ENCODE measurements at places on chromosomes 7 and 10.

GRCh38 chr10:96695366-96695765 lies 24.9 kb downstream of the PIK3AP1 start:
- DNase-seq = no peak

GRCh38 chr10:63667596-63668480 lies 146.6 kb downstream of the REEP3 start:
- no peak for DNase-seq

DNA sequence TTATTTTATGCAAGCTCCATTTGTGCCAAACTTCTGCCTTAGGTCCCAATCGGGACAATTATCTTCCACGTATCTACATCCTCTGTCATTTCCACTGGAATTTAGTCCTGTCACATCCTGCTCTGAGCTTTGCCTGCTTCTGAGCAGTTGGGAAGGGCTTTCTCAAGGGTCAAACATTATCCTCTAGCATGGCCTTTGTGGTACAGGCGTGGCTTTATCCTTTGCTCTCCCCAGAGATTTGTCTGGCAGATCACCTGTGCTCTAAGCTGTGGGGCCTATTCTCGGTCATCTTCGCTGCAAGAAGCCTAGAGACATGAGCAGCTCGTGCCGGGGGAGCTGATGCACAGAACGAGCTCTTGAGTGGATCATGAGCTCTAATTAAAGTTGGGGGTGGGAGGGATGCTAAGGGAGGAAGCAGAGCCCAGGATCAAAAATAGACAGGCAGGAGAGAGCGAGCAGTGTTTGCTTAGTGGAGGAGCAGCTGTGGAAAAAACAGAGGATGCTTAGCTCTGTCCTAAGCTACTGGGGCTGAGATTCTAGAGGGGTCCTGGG lies 19.8 kb upstream of the TMEM273 start:
- DNase-seq = no peak

DNA sequence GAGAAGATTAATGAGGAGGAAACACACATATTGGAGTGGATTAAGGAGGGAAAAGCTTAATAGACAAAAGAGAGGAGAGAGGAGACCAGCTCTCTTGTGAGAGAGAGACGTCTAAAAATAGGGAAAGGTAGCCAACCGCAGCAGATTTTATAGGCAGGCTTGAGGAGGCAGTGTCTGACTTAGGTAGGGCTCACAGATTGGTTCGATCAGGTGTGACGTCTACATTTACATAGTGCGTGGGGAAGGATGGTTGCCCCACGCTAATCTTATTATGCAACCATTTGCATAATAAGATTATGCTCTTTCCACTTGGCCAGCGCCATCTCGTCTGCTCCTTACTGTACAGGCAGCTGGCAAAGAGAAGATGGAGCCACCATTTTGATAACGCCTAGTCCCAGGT lies 122.0 kb downstream of the MARCHF5 start:
- no peak for DNase-seq

DNA sequence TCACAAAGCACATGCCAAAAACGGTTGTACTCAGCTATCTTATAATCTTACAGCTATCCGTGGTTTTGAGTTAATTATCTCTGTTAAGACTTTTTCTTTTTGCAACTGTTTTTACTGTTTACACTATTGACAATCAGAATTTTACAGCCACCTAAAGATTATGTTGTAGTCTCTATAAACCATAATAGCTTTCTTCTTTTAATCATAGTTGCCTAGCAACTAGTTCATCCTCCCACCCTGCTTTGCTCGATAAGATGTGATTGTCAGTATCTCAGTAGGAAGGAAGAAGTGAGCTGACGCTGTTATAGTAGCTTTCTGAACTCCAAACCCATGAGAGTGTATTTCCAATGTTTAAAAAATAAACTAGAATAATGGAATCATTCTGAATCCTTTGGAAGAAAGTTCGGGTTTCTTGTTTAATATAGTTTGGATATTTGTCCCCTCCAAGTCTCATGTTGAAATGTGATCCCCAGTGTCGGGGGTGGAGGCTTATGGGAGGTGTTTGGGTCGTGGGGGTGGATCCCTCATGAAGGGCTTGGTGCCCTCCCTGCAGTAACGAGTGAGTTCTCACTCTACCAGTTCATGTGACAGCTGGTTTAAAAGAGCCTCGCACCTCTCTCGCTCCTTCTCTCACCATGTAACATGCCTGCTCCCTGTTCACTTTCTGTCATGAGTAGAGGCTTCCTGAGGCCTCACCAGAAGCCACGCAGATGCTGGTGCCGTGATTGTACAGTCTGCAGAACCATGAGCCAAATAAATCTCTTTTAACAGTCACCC lies 68.1 kb downstream of the SVOPL start:
- no peak for DNase-seq

DNA sequence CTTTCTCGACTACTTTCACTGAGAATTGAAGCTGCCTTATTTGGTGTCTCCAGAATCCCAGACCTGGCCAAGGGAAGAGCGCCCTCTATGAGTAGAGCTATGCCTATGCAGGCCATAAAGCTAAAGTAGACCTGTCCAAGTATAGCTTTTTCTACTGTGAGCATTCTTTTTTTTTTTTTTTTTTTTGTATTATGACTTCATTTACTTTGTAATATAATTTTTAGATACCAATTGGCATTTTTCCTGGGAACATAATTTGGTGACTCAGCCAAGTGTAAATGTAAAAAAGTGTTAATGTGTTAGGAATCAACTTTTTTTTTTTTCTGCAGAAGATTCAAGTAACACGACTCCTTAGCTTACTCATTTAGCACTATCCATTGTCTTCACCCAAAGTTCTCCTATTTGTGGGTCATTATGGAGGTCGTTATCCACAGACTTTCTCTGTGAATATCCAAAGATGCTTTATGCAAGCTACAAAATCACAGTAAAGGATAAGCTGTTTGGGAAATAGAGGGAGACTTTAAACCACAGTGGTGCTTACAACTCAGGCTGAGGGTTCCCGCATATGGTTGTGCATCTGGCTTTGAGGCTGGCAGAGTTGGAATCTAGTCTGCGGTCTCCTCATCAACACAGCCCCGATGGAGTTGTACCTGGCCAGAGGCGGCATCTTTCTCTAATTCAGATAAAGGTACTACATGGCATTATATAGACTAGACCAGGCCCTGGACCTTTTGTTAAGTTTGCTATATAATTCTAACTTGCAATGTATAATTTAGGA lies 1040.2 kb upstream of the SORCS1 start:
- DNase-seq = no peak

- DNase-seq = no peak
Measured at GRCh38 chr7:41855798-41856197, 152.9 kb upstream of the INHBA start.

- DNase-seq = no peak
Measured at GRCh38 chr10:131860311-131860710, 40.5 kb upstream of the PPP2R2D start.

DNA sequence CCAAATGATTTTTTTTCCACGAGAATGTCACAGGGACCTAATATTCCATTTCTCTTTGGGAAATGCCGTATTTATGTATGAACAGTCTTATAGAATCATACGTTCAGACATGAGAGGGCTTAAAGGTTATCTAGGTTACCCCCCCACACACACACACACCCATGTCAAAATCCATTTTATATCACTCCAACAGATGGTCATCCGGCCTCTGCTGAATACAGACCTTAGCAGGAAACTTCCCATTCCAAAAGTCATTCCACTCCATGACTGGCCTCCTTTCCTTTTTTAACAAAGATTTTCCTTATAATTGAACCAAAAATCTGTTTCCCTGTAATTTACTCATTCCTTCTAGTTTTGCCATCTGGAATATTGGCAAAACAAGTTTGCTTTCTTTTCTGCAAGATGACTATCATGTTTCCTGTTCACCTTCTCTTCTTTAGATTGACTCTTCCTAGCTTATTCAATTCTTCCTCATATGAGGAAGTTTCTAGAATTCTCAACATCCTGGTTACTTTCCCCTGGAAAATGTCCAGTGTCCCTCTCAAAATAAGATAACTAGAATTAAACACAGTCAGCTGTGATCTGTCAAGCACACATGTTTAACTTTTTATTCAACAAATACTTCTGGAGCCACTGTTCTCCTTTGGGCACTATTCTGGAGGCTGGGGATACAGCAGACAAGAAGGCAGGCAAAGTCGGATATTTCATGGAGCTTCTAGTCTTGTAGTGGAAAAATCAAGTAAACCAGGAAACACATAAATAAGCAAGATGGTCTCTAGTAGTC lies 276.5 kb upstream of the LRGUK start:
- DNase-seq = no peak
